ENCODE measurements at places on chromosomes 5 and 9.
A peak's percentile ranks its signal among the peaks of the same experiment; 100 is the strongest.

- H3K27me3 ChIP-seq, result no peaks in the 10 kb centered on the region
- no peaks in the 10 kb centered on the region for H3K36me3 ChIP-seq
- no peak overlapping the region for H3K27ac ChIP-seq
- DNase-seq, result no peak
- H3K4me3 ChIP-seq, result no peak overlapping the region
Measured at GRCh38 chr5:136145030-136145429, 12.4 kb downstream of the SMAD5 start.

DNA sequence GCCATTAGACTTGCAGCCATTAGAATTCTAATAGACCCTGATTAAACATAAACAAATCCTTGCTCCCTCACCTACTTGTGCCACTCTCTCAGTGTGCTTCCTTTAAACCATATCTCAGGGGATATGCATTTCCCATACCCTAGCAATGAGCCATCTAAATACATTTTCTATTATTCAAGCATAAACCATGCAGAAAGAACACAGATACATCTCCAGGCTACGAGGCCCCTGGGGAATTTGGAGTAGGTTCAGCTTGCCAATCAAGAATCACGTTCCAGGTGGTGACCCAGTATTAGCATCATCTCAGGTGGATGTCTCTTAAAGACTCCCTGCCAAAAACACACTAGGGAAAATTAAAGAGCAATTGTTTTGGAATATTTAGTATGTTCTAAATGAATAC lies 93.0 kb upstream of the CCL21 start:
- H3K27ac ChIP-seq, result no peak overlapping the region
- H3K4me1 ChIP-seq, result no peaks in the 10 kb centered on the region
- H3K36me3 ChIP-seq, result no peaks in the 10 kb centered on the region
- H3K27me3 ChIP-seq, result no peaks in the 10 kb centered on the region

GRCh38 chr5:31987985-31988710 lies 186.0 kb downstream of the GOLPH3 start:
- no peak overlapping the region for H3K4me3 ChIP-seq
- H3K36me3 ChIP-seq, result no peaks in the 10 kb centered on the region
- peaks cover 8% of the 10 kb centered on the region for H3K4me1 ChIP-seq
- H3K27me3 ChIP-seq, result no peaks in the 10 kb centered on the region

DNA sequence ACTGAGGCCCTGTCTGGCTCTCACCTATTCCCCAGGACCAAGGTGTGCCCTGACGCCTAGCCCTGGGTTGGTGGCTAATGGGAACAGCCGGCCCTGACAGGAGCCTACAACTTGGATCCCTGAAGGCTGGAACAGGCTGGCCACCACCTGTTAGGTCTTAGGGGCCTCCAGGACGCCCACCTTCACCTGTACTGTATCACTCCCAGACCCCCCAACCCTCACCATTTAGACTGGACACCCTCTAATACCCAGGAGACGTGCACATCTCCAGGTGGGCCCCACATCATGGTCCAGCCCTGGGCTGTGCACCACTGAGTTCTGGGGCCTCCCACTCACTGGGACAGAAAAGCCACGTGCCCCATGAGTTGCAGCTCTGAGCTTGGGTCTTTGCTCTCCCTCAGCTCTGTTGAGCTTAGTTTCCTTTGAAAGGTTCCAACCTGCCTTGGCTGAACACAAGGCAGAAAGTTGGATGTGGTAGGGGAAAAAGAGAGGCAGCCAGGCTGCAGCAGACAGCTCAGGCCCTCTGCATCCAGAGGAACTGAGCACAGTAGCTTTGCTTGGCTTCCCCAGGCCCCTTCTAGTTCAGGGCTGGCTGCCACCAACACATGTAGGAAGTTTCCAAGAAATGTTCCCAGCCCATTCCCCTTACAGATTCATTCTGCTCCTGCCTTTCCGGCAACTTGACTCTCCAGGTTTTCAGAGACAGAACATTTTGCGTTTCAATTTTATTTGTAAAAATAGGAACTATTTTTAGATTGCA lies 116.8 kb upstream of the TBC1D2 start:
- peaks cover 53% of the 10 kb centered on the region for H3K36me3 ChIP-seq
- no peak overlapping the region for H3K4me3 ChIP-seq
- peak overlapping the region; percentile 47 for H3K27ac ChIP-seq
- no peak for DNase-seq

DNA sequence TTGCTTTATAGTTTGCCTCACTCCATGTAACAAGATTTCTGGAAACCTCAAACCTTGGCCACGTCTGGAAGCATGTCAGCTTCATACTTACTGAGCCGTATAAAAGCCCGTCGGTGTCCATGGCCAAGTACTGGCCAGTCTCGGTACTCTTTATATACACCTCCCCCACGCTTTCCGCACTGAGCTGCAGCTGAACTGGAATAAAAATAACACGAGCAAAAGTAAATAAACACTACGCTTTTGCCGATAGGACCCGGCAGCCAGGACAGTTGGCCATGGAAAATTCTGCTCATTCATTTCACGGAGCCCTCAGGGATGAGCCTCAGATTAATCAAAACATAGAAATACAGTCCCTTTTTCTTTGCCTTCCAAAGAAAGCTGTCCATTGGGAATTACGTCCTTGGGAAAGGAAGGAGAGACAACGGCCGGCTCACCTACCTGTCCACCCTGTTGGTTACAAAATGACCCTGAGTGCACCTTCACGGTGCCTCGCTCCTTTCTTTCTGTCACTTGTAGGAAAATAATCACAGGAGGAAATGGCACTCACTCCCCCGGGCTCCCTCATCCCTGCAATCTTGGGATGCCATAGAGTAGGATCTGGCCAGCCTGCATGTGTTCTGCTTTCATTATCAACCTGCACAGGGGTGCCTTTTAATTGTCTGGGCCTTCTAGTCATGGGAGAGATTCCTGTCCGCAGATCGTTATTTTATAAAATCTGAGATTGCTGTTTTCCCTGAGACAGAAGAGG lies 85.1 kb downstream of the FGF1 start:
- no peaks in the 10 kb centered on the region for H3K36me3 ChIP-seq
- DNase-seq, result no peak
- H3K27me3 ChIP-seq, result no peaks in the 10 kb centered on the region
- H3K27ac ChIP-seq, result peak overlapping the region; percentile 57

GRCh38 chr9:114718801-114719221 lies 36.8 kb upstream of the TEX48 start:
- no peak overlapping the region for H3K27ac ChIP-seq
- no peaks in the 10 kb centered on the region for H3K36me3 ChIP-seq
- no peaks in the 10 kb centered on the region for H3K4me1 ChIP-seq
- H3K27me3 ChIP-seq, result no peaks in the 10 kb centered on the region

- no peaks in the 10 kb centered on the region for H3K36me3 ChIP-seq
- no peak for DNase-seq
- no peaks in the 10 kb centered on the region for H3K27me3 ChIP-seq
Measured at GRCh38 chr5:94793113-94793815, 174.8 kb downstream of the SLF1 start.

GRCh38 chr5:74311961-74312360 lies 328.6 kb downstream of the ENC1 start:
- no peak overlapping the region for H3K4me3 ChIP-seq
- DNase-seq, result no peak
- H3K4me1 ChIP-seq, result peaks cover 12% of the 10 kb centered on the region
- H3K27me3 ChIP-seq, result no peaks in the 10 kb centered on the region
- no peaks in the 10 kb centered on the region for H3K36me3 ChIP-seq

- no peaks in the 10 kb centered on the region for H3K27me3 ChIP-seq
- H3K36me3 ChIP-seq, result no peaks in the 10 kb centered on the region
- H3K4me3 ChIP-seq, result no peak overlapping the region
- DNase-seq, result peak; percentile 36
- H3K4me1 ChIP-seq, result peaks cover 10% of the 10 kb centered on the region
- no peak overlapping the region for H3K27ac ChIP-seq
Measured at GRCh38 chr9:84711936-84712335, 42.4 kb downstream of the NTRK2 start.

DNA sequence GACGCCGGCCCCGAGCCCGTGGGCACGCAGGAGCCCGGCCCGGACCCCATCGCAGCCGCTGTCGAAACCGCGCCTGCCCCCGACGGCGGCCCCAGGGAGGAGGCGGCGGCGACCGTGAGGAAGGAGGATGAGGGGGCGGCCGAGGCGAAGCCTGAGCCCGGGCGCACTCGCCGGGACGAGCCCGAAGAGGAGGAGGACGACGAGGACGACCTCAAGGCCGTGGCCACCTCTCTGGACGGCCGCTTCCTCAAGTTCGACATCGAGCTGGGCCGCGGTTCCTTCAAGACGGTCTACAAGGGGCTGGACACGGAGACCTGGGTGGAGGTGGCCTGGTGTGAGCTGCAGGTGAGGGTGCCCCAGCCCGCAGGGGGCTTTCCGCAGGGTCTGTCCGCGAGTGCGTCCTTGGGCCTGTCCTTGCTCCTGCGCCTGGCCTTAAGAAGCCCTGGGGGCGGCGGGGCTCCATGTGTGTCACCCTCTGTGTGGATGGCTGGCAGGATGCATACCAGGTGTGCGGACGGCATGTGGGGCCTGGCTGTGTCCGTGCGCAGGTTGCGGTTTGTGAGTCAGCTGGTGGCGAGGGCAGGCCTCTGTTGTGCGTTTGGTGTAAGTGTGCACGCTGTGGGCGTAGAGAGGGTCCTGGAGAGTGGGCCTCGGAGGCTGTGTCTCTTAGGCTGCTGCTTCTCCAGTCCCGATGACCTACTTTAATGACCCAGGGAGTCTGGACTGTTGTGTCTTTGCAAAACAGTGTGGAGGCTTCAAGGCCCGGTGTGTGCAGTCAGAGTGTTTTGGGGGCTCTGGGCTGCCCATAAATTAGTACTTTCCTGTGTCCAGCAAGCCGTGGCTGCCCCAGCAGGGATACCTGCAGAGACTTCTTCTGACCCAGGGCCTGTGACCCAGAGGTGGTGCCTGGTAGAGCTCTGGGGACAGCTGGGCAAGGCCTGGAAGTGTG lies 1.6 kb downstream of the WNK2 start:
- peaks cover 5% of the 10 kb centered on the region for H3K27me3 ChIP-seq
- peak; percentile 34 for DNase-seq
- peak overlapping the region; percentile 36 for H3K4me3 ChIP-seq
- peaks cover 57% of the 10 kb centered on the region for H3K4me1 ChIP-seq

GRCh38 chr9:37951671-37952449 lies 47.9 kb upstream of the SLC25A51 start:
- H3K27ac ChIP-seq, result no peak overlapping the region
- peaks cover 58% of the 10 kb centered on the region for H3K36me3 ChIP-seq
- no peak overlapping the region for H3K4me3 ChIP-seq
- H3K4me1 ChIP-seq, result peaks cover 21% of the 10 kb centered on the region

- H3K36me3 ChIP-seq, result no peaks in the 10 kb centered on the region
- H3K27me3 ChIP-seq, result peaks cover 4% of the 10 kb centered on the region
- no peak overlapping the region for H3K27ac ChIP-seq
Measured at GRCh38 chr9:134239130-134239903, 75.0 kb upstream of the RNU6ATAC start.

DNA sequence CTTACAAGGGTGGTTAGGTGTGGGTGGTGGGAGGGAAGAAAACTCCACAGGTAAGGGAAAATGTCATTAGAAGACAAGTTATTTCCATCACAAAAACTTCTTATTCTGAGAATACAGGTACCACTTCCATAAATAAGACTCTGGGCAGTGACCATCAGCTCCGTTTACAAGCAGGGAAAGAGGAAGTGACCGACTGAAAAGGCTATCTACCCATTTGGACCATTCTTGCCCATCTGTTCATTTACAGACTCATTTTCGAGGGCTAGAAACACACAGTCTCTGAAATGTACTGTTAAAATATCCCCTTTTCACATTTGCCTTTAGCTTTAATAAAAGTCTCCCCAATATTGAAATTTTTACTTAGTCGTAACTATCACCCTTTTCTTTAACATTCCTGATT lies 79.5 kb downstream of the TTC39B start:
- no peak overlapping the region for H3K27ac ChIP-seq
- DNase-seq, result no peak
- no peaks in the 10 kb centered on the region for H3K27me3 ChIP-seq

GRCh38 chr9:94918038-94918753 lies 191.7 kb downstream of the AOPEP start:
- H3K27me3 ChIP-seq, result no peaks in the 10 kb centered on the region
- no peak overlapping the region for H3K27ac ChIP-seq
- DNase-seq, result no peak
- H3K4me3 ChIP-seq, result no peak overlapping the region
- no peaks in the 10 kb centered on the region for H3K36me3 ChIP-seq

DNA sequence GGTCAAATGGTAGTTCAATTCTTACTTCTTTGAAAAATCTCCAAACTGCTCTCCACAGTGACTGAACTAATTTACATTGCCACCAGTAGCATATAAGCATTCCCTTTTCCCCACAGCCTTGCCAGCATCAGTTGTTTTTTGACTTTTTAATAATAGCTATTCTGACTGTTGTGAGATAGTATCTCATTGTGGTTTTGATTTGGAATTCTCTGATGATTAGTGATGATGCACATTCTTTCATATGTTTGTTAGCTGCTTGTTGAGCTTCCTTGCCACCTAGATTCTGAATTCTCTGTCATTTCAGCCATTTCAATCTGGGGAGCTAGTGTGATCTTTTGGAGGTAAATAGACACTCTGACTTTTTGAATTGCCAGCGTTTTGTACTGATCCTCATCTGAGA lies 24.0 kb downstream of the CDK20 start:
- no peaks in the 10 kb centered on the region for H3K36me3 ChIP-seq
- H3K4me1 ChIP-seq, result no peaks in the 10 kb centered on the region
- H3K4me3 ChIP-seq, result no peak overlapping the region
- DNase-seq, result no peak

DNA sequence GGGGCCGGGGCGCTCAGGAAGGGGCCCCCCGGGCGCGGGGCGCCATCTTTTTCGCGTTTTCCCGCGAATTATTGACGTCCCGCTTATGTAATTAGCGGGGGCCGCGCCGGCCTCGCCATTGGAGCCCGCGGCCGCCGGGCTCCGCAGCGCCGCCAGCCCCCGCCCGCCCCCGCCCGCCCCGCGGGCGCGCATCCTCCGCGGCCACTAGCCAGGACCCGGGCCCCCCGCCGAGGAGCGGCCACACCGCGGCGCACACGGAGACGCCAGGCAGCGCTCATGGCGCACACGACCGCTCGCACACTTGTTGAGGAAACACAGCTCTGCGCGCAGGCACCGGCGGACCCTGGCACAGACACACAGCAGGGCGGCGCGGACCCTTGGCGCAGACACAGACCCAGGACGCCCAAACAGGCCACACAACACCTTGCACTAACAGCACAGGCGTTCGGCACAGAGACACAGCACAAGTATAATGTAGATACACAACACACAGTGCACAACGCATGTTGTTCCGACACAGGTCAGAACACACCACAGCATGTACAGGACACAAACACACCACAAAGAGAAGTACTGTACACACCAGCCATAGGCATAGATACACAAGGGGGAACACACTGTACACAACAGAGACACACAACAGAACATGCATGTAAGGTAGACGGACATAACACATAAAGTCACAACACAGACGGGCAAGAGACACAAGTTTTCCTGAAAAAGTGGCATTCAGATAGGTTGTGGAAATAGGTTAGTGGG lies 467 bp upstream of the PHF19 start:
- H3K4me1 ChIP-seq, result peaks cover 22% of the 10 kb centered on the region
- peaks cover 14% of the 10 kb centered on the region for H3K36me3 ChIP-seq
- H3K27ac ChIP-seq, result peak overlapping the region; percentile 73
- DNase-seq, result no peak
- H3K27me3 ChIP-seq, result no peaks in the 10 kb centered on the region

DNA sequence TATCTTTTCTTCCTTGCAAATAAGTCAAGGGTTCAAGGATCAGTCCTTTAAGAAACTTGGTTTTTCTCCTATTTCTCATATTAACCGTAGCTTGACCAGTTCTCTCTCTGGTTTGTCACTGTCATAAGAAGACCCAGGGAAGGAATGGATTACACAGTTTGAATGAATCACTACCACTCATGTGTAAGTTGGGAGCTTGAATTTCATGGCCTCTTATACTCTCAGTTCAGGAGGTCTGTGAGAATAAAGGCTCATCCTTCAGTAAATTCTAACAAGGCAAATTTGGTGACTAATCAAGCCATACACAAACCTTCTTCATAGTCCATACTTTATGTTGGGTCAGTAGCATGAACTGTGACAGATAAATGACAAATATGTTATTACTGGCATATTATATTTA lies 323.1 kb upstream of the ACTBL2 start:
- no peaks in the 10 kb centered on the region for H3K27me3 ChIP-seq
- H3K36me3 ChIP-seq, result no peaks in the 10 kb centered on the region
- DNase-seq, result no peak
- no peak overlapping the region for H3K4me3 ChIP-seq

Measured in spinal cord (tissue), 10 donors.